Hepatocyte (in vitro differentiated cells): ENCODE measurements at places on chromosomes 6 and 20. TPM values are rescaled to one million over a fixed set of nuclear protein-coding genes. Genes with fewer than 3 reads are reported as not detected.

DNA sequence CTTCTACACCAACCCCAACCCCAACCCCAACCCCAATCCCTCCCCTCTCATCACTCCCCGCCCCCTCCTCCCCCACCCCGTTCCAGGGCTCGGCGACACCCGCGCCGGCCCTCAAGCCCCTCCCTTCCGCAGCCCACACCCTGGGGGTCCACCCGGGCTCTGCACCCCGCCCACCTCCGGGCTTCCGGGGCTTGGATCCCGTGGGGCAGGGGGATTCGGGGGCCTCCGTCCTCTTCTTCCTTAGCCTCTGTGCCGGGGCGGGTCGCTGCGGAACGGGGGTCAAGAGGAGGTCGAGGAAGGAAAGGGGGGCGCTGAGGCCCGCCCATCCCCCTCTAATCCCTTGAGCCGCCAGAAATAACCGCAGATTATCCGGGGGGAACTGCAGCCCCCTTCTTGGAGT lies 690 bp downstream of the TULP1 start:
- no peak overlapping the region for H3K27ac ChIP-seq
- DNase-seq = no peak
- no peaks in the 10 kb centered on the region for H3K36me3 ChIP-seq
- no peaks in the 10 kb centered on the region for H3K4me1 ChIP-seq
- H3K4me3 ChIP-seq = no peak overlapping the region

Gene HS3ST5
- 1.1 and 1.4 TPM in 2 replicates for total RNA-seq

DNA sequence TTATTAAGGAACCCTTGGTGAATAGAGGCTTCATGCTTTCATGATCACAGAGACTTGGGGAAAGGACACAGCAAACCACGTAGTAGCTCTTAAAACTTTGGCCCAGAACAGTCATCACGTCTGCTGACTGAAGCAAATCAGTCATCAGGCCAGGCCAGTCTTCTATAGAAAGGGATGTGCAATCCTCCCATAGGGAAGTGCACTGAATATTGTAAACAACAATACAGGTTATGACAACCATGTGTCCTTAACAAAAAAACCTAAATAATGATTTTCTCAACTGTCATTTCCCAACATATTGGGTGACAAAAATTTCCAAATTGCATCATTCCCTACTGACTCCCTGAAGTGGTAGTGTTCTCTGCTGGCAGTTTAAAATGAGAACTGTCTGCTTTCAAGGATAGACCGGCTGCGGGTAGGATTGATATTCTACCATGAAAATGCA lies 388.2 kb upstream of the CITED2 start:
- H3K4me3 ChIP-seq = no peak overlapping the region
- H3K36me3 ChIP-seq = no peaks in the 10 kb centered on the region
- no peak for DNase-seq
- no peak overlapping the region for H3K27ac ChIP-seq

Gene WFDC10B
- total RNA-seq = 2.6 TPM in 1 of 2 replicates, not detected in the other

GRCh38 chr6:11423667-11424066 lies 113.9 kb upstream of the TMEM170B start:
- H3K4me1 ChIP-seq = peaks cover 7% of the 10 kb centered on the region
- no peak overlapping the region for H3K4me3 ChIP-seq
- H3K36me3 ChIP-seq = no peaks in the 10 kb centered on the region
- H3K27ac ChIP-seq = no peak overlapping the region
- no peak for DNase-seq

GRCh38 chr6:21590346-21590745 lies 3.2 kb upstream of the SOX4 start:
- no peak overlapping the region for H3K4me3 ChIP-seq
- peaks cover 4% of the 10 kb centered on the region for H3K4me1 ChIP-seq
- no peaks in the 10 kb centered on the region for H3K36me3 ChIP-seq
- H3K27me3 ChIP-seq = no peaks in the 10 kb centered on the region

Gene CAGE1
- total RNA-seq = 0.17 TPM in 1 of 2 replicates, not detected in the other

Gene HLA-DPB1
- total RNA-seq = 18.0 and 22.1 TPM in 2 replicates

Gene ITPA
- 27.8 and 33.5 TPM in 2 replicates for total RNA-seq

- no peaks in the 10 kb centered on the region for H3K4me1 ChIP-seq
- DNase-seq = no peak
- no peak overlapping the region for H3K27ac ChIP-seq
- H3K36me3 ChIP-seq = no peaks in the 10 kb centered on the region
Observed at GRCh38 chr6:161153725-161154124, 120.1 kb downstream of the AGPAT4 start.

GRCh38 chr6:17863901-17864754 lies 123.3 kb downstream of the KIF13A start:
- H3K4me3 ChIP-seq = no peak overlapping the region
- peak overlapping the region; percentile 77 for H3K27ac ChIP-seq
- no peaks in the 10 kb centered on the region for H3K27me3 ChIP-seq
